ENCODE measurements at places on chromosomes 4 and X.

GRCh38 chr4:84660606-84661005 lies 77.7 kb downstream of the CDS1 start:
- no peak for DNase-seq

GRCh38 chrX:31988975-31989374 lies 917.1 kb upstream of the FTHL17 start:
- DNase-seq = no peak

DNA sequence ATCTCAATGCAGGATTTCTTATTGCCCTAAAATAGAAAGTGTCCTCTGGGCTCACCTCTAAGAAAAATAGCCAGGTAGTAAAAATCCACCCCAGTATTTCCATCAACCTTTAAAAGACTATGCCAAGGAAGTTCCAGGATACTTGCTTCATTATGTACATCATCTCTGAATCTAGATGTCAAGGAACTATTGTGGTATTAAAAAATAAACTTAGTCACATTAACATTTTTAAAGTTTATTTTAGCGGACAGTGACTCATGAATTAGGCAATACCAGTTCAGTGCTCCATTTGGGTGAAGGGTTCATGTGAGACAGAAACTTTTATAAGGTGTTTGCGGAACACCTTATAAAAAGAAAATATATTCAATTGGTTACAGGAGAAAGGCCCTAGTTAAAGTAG lies 209.2 kb downstream of the ADAM29 start:
- DNase-seq = no peak

DNA sequence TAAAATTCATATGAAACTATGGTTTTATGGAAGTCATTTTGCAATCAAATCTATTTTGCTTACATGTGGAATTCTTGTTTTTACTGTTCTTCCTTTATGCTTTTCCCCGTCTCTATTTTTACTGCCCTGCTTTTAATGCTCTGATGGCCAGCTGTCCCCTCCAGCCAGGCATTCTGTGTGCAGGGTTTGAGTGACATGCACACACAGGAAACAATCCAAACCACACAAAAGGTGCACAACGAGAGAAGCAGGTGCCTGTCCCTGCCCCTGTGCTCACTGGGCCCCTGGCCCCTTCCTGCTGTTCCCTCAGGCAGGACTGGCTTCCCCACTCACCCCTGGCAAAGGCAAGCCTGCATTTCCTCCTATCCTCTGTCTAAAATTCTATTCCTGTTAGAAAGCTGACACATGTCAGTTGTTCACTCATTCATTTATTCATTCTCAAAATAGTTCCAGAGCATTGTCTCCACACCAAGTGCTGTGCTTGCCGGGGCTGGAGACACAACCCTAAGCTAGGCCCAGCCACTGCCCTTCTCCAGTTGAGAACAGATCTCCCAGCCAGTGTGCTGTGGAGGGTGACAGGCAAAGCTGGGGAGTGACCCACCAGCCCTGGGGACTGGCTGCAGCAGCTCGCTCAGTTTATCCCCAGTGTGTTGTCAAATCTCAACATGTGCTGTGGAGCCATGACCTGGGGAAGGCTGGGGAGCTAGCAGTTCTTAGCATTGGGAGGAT lies 346.3 kb downstream of the FBXW7 start:
- no peak for DNase-seq

DNA sequence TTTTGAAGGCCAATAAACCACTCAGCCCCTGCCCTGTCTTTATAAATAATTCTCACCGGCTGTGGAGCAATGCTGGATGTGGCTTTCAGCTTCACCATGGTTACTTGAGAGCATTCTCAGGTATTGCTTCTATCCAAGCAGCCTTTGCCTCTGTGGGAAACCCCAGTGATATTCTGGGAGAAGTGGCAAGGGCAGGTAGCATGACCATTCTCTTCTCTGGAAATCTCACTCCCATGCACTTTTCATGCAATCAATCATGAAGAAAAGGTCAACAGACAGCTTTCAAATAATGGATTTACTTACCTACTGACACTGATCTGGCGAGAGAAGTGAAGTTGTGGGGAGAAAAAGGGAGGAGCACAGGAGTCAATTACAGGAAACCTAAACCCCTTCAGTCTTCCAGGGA lies 49.5 kb downstream of the UNC5C start:
- no peak for DNase-seq

DNA sequence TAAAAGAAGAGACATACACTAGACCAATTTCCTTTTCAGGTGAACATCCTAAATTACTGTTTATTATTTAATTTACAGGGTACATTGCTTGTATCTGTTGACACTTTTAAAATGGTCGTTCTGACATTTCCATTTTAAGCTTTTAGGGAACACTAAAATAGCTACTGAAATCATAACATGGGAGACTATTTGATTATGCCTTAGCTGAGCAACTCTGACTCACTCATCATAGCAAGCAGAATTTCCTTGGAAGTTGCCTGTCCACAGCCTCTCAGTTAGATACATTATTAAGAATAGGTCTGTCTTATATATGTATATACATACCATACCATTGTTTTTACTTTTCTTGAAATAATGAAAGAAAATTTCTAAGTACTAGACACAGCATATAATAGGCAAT lies 22.0 kb downstream of the GUCY1B1 start:
- DNase-seq = no peak

GRCh38 chrX:17767734-17768133 lies 30.4 kb downstream of the SCML1 start:
- DNase-seq = no peak

DNA sequence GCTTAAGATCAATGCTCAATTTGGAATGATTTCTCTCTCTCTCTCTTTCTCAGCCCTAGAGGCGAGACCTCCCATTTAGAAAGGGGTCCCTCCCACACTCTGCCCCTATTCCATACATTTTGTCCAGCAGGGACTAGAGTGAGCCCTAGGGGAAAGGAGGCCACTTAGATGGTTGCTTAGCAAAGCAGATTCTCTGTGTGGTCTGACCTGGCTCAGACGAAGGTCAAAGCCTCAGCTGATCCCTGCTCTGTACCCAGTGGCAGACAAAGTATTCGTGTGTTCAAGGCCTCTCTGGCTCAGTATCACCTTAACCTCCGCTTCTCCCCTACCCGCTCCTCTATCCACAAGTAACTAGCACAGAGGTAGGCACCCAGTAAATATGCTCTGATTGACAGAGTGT lies 78.4 kb downstream of the HPRT1 start:
- DNase-seq = no peak

- DNase-seq = no peak
These were observed 127.3 kb downstream of the MAD2L1 start for GRCh38 chr4:119939071-119939995.

GRCh38 chrX:28010875-28011274 lies 29.6 kb upstream of the DCAF8L1 start:
- no peak for DNase-seq

- no peak for DNase-seq
These were observed 105.7 kb downstream of the SLITRK2 start for GRCh38 chrX:145923376-145923775.

GRCh38 chr4:41549478-41549877 lies 11.5 kb downstream of the LIMCH1 start:
- DNase-seq = no peak

GRCh38 chr4:97500423-97500822 lies 642.9 kb downstream of the STPG2 start:
- no peak for DNase-seq

Measured in Right ventricle myocardium inferior (tissue), 1 donor.